Aorta (tissue), 5 donors: ENCODE measurements at places on chromosomes 4 and X. TPM values are rescaled to one million over a fixed set of nuclear protein-coding genes. Genes with fewer than 3 reads are reported as not detected.

GRCh38 chr4:105741548-105741947 lies 33.0 kb downstream of the GSTCD start:
- no peaks in the 10 kb centered on the region for H3K4me1 ChIP-seq
- no peaks in the 10 kb centered on the region for H3K27me3 ChIP-seq
- no peak overlapping the region for H3K27ac ChIP-seq
- no peak overlapping the region for H3K4me3 ChIP-seq
- no peak for DNase-seq

DNA sequence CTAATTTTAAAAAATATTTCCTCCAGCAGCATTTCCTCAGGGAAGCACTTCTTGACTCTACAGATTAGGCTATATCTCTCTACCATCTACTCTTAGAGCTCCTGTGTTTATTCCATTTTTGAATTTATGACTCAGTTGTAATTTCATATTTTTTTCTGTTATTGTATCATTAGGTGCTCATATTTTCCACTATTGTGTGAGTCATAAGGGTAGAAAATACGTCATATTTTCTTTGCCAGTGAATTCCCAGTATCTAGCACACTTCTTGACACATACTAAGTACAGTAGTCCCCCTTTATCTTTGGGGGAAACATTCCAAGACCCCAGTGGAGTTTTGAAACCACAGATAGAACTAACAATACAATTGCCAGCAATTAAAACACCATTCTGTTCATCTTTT lies 431.2 kb downstream of the GASK1B start:
- no peaks in the 10 kb centered on the region for H3K27me3 ChIP-seq
- no peak for DNase-seq
- no peaks in the 10 kb centered on the region for H3K4me1 ChIP-seq
- no peak overlapping the region for H3K27ac ChIP-seq
- H3K4me3 ChIP-seq: no peak overlapping the region
- H3K36me3 ChIP-seq: no peaks in the 10 kb centered on the region

- DNase-seq: no peak
- no peak overlapping the region for H3K27ac ChIP-seq
- H3K27me3 ChIP-seq: no peaks in the 10 kb centered on the region
- no peaks in the 10 kb centered on the region for H3K4me1 ChIP-seq
- H3K36me3 ChIP-seq: no peaks in the 10 kb centered on the region
Observed at GRCh38 chr4:132180020-132180427, 969.1 kb upstream of the PCDH10 start.

- H3K4me3 ChIP-seq: no peak overlapping the region
- no peak overlapping the region for H3K27ac ChIP-seq
- no peaks in the 10 kb centered on the region for H3K36me3 ChIP-seq
- DNase-seq: no peak
Observed at GRCh38 chr4:145954924-145955339, 16.3 kb upstream of the ZNF827 start.

- H3K36me3 ChIP-seq: no peaks in the 10 kb centered on the region
- H3K4me1 ChIP-seq: no peaks in the 10 kb centered on the region
- H3K27me3 ChIP-seq: no peaks in the 10 kb centered on the region
- H3K27ac ChIP-seq: no peak overlapping the region
- DNase-seq: no peak
- H3K4me3 ChIP-seq: no peak overlapping the region
Observed at GRCh38 chr4:149008415-149009025, 566.3 kb upstream of the NR3C2 start.

GRCh38 chr4:166501941-166502382 lies 628.9 kb downstream of the TLL1 start:
- DNase-seq: peak; percentile 21
- H3K27me3 ChIP-seq: no peaks in the 10 kb centered on the region
- H3K4me3 ChIP-seq: no peak overlapping the region
- H3K27ac ChIP-seq: no peak overlapping the region
- no peaks in the 10 kb centered on the region for H3K4me1 ChIP-seq

DNA sequence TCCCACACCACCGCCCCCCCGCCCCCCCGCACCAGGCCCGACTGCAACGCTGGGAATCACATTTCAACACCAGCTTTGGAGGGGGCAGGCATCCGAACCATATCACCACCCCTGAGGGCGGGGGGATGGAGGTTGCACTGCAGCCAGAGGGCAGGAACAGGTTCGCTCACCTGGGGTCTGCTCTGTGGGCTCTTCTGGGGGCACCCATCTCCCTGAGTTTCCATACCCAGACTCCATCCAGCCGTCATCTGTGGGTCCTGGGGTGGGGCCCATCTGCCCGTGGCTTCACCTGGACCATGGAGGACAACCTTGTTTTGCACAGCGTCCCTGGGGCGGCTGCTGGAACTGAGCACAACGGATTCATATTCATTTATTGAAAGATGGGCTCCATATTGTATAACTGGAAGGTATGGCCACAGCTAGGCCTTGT lies 6.9 kb downstream of the PSAPL1 start:
- H3K36me3 ChIP-seq: no peaks in the 10 kb centered on the region
- DNase-seq: no peak
- no peaks in the 10 kb centered on the region for H3K4me1 ChIP-seq
- H3K27me3 ChIP-seq: no peaks in the 10 kb centered on the region
- no peak overlapping the region for H3K4me3 ChIP-seq

- H3K27ac ChIP-seq: no peak overlapping the region
- DNase-seq: no peak
- H3K36me3 ChIP-seq: no peaks in the 10 kb centered on the region
- H3K4me3 ChIP-seq: no peak overlapping the region
- H3K27me3 ChIP-seq: no peaks in the 10 kb centered on the region
Observed at GRCh38 chrX:1223242-1223600, 10.8 kb upstream of the CRLF2 start.

The ARHGAP36 gene
- not detected for total RNA-seq

The COL4A5 gene
- total RNA-seq: 48.0 TPM

The ZBTB33 gene
- total RNA-seq: 12.1 TPM
